ENCODE measurements at places on chromosomes 12 and 14.

GRCh38 chr14:21985081-21985480, 311.5 kb upstream of the OR4E1 start:
- DNase-seq, result no peak

- DNase-seq, result peak; percentile 34
These were observed 1.0 kb downstream of the BLTP3B start for GRCh38 chr12:100141666-100141997.

DNA sequence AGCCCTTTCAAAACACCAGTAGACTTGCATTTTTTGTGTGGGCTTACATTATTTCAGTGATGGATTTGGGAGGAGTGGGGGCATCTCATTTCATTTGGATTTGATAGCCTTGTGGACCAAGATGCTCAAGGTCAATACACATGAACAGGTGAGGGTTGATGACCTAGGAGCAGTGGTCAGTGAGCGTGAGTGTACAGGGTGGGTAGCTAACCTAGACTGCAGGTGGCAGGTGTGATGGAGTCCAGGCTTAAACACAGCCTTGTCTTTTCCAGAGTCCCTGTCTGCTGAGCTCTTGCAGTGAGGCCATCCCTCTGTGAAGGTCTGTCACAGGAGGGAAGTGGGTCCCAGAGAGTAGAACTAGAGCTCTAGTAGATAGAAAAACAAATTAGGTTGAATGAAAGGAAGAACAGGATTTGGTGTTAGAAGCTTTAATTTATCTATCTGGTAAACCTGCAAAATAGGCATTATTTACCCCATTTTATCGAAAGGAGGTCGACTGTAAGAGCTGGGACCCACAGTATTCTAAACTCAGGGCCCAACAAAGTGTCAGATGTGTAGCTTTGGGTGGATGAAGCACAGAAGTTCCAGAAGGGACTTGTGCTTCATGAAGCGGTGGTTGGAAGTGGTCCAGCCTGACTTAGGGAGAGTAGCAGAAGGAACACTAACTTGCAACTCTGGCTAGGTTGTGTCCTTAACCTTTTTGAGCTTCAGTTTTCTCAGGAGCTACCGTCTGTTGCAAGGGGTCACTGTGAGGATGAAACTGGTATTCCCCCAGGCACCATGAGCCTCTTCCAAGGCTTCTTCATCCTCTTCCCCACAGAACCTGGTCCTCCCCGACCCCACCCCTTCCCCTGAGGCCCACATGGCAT, 18.2 kb downstream of the RPS6KL1 start:
- no peak for DNase-seq

DNA sequence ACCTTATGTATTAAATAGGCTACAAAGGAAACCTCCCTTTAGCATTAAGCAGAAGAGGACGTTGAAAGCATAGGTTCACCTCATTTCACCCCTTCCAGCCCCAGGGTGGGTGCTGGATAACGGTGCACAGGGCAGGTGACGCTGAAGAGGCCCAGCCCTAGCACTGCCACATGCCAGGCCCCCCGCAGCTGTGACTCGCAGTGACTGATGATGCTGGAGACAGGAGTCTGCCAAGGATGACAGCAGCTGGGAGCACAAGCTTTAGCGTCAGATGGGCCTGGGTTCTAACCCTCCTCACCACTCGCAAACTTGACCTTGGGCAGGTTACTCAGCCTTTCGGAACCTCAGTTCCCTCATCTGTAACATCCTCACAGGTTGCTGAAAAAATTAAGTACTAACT, 76.7 kb downstream of the TBK1 start:
- no peak for DNase-seq

- no peak for DNase-seq
These were observed 33.1 kb downstream of the FZD10 start for GRCh38 chr12:130195369-130195768.

DNA sequence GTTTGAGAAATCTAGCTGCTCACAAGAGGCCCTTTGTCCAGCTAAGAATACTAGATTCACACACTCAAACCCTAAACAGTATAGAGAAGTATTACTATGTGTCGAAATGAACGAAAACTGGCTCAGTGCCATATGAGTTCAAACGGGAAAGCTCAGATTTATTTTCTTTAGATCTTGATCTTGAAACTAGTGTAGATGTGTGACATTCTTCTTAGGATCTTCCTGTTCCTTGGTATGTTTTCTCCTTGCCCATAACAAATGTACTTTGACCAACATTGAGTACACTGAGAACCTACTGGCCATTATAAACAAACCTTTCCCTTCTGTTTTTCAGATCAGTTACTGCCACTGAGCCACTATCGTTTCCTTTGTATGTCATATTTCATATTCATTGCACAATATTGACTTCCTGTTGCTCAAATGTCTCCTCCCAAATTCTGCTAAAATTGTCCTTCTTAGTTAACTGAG, 21.3 kb downstream of the MYBPC1 start:
- no peak for DNase-seq

DNA sequence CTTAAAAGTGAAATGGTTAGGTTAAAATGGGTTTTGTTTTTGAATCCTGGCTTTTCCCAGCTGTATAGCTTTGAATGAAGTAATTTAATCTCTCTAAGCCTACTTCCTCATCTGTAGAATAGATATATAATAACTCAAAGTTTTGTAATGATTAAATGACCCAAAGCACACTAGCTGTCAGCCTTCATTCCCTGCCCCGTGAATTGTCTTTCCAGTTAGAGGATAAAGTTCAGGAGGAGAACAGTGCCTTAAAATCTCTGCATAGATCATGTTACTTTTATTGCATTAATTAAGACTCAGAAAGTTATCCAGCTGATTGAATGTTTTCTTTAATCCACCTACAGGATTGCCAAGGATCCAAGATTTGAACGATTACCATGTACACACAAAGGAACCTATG, 19.4 kb downstream of the FCF1 start:
- no peak for DNase-seq

DNA sequence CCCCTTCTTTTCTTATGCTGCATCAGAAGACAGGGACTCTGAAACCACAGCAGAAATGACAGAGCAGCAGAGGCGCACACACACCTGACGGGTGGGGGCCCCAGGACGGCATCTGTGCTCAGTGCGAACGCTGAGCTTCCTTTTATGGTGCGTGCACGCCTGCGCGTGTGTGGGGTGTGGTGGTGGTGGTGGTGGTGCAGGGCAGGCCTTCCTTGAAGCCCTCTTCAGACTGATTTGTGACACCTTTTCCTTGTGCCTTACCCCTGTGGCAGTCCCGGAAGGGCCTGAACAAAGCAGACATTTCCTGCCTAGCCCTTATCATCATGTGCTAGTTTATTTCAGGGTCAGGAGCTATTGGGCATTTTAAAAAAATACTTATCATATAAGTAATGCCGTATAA, 75.7 kb downstream of the TSPAN9 start:
- no peak for DNase-seq

- DNase-seq, result peak; percentile 54
These were observed 37.7 kb downstream of the LRRC74A start for GRCh38 chr14:76863724-76864407.

DNA sequence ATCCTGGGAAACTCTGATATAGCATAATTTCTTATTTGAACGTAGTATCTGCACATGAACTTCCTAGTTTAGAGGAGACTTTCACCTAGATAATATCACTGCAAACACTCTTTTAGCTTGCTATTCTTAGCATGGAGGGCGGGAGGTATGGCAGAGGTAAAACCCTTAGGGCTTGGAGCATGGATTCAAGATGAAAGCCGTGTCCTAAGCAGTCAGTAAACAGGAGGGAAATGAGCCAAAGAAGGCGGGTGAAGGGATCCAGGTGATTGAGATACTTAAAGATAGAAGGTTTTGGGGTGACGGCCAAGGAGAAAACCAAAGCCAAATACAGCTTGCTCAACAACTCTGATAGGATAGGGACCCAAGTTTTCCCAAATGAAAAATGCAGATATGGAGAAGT, 107.1 kb upstream of the BCAT1 start:
- no peak for DNase-seq

GRCh38 chr12:3045494-3045893, 31.7 kb upstream of the TSPAN9 start:
- DNase-seq, result no peak

GRCh38 chr14:101064121-101064661, 160.7 kb upstream of the RTL1 start:
- DNase-seq, result no peak

- no peak for DNase-seq
These were observed 36.5 kb upstream of the IFNG-AS1 start for GRCh38 chr12:67952787-67953186.

GRCh38 chr12:91021076-91021475, 16.3 kb upstream of the EPYC start:
- no peak for DNase-seq

- no peak for DNase-seq
These were observed 29.4 kb upstream of the RTRAF start for GRCh38 chr14:51959928-51960327.

All from CD4-positive, alpha-beta T cell treated with Interleukin-4 for 1 hour (primary cell).